Kidney (tissue), 22 donors: ENCODE measurements at places on chromosomes 5 and 9. TPM values are rescaled to one million over a fixed set of nuclear protein-coding genes. Genes with fewer than 3 reads are reported as not detected.
A peak's percentile ranks its signal among the peaks of the same experiment; 100 is the strongest.

The ENTPD8 gene
- total RNA-seq, result 5.2 TPM

The RNF224 gene
- total RNA-seq, result 0.85 TPM

The WNT8A gene
- total RNA-seq, result not detected

The AQP3 gene
- total RNA-seq, result 135 TPM

The INSL6 gene
- 0.47 TPM for total RNA-seq

The ADAMTS16 gene
- total RNA-seq, result 7.5 TPM

The CNTNAP3 gene
- total RNA-seq, result 7.1 TPM

The SNCAIP gene
- total RNA-seq, result 7.8 TPM

The ZNF354B gene
- 18.3 TPM for total RNA-seq

- no peak overlapping the region for H3K4me3 ChIP-seq
- no peak overlapping the region for H3K27ac ChIP-seq
- H3K27me3 ChIP-seq, result no peaks in the 10 kb centered on the region
- no peaks in the 10 kb centered on the region for H3K36me3 ChIP-seq
Measured at GRCh38 chr5:66113160-66113559, 30.9 kb upstream of the SREK1 start.

- no peaks in the 10 kb centered on the region for H3K27me3 ChIP-seq
- no peaks in the 10 kb centered on the region for H3K4me1 ChIP-seq
- no peak overlapping the region for H3K4me3 ChIP-seq
- DNase-seq, result no peak
Measured at GRCh38 chr9:113521693-113522255, 58.2 kb downstream of the RGS3 start.

- DNase-seq, result no peak
- no peak overlapping the region for H3K27ac ChIP-seq
- H3K4me3 ChIP-seq, result no peak overlapping the region
- H3K27me3 ChIP-seq, result no peaks in the 10 kb centered on the region
- H3K4me1 ChIP-seq, result no peaks in the 10 kb centered on the region
- H3K36me3 ChIP-seq, result peaks cover 15% of the 10 kb centered on the region
Measured at GRCh38 chr5:62373382-62373781, 30.3 kb downstream of the DIMT1 start.

DNA sequence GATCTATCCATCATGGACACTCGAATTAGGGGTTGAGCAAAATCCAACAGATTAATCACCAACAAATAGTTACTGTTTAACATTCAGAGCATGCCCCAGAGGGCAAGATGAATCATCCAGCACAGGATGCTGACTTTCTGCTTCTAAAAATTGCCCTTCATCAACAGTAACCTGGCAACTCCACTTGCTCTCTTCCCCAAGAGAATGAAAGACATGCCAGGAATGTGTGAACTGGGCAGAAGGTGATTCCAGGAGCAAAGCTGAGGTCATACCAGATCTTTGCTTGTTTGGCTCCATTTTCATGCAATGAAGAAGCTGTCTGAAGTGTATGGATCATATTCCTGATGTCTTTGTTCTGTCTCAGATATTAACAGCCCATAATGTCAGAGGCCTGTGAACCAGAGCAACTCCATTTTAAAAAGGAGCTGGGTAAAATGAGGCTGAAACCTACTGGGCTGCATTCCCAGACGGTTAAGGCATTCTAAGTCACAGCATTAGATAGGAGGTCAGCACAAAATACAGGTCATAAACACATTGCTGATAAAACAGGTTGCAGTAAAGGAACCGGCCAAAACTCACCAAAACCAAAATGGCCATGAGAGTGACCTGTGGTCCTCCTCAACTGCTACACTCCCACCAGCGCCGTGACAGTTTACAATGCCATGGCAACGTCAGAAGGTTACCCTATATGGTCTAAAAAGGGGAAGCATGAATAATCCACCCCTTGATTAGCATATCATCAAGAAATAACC, 2.5 kb upstream of the ZNF367 start:
- H3K27me3 ChIP-seq, result no peaks in the 10 kb centered on the region
- H3K4me3 ChIP-seq, result no peak overlapping the region
- peaks cover 5% of the 10 kb centered on the region for H3K4me1 ChIP-seq
- peak overlapping the region; percentile 100 for H3K27ac ChIP-seq
- peak; percentile 50 for DNase-seq

DNA sequence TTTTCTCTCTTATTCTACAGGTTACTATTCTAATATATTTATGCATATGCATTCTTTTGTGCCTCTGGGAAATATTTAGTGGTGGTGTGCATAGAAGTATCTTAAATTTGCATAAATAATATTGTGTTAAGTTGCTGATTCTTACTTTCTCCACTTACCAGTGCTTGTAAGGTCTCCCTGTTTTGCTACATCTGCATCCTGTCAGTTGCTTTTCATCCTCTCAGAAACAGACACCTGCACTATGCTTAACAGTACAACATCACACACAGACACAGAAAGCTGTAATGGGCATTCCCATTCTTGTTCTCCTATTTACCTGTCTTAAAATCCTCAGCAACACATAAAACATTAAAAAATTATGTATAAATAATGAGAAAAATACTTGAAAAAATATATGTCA, 713.3 kb upstream of the RGMB start:
- H3K4me3 ChIP-seq, result no peak overlapping the region
- H3K27ac ChIP-seq, result no peak overlapping the region
- H3K27me3 ChIP-seq, result no peaks in the 10 kb centered on the region
- H3K4me1 ChIP-seq, result no peaks in the 10 kb centered on the region

GRCh38 chr5:139961435-139962157, 81.5 kb downstream of the NRG2 start:
- no peak overlapping the region for H3K4me3 ChIP-seq
- H3K27ac ChIP-seq, result no peak overlapping the region
- no peaks in the 10 kb centered on the region for H3K27me3 ChIP-seq
- peak; percentile 48 for DNase-seq
- H3K4me1 ChIP-seq, result no peaks in the 10 kb centered on the region

- no peaks in the 10 kb centered on the region for H3K27me3 ChIP-seq
- H3K36me3 ChIP-seq, result no peaks in the 10 kb centered on the region
- peak; percentile 88 for DNase-seq
- no peak overlapping the region for H3K4me3 ChIP-seq
- H3K4me1 ChIP-seq, result peaks cover 35% of the 10 kb centered on the region
- H3K27ac ChIP-seq, result no peak overlapping the region
Measured at GRCh38 chr5:150637245-150638052, 3.0 kb upstream of the SYNPO start.

GRCh38 chr5:163846512-163846911, 341.1 kb downstream of the MAT2B start:
- no peak for DNase-seq
- H3K4me3 ChIP-seq, result no peak overlapping the region
- H3K4me1 ChIP-seq, result no peaks in the 10 kb centered on the region
- no peaks in the 10 kb centered on the region for H3K36me3 ChIP-seq
- no peak overlapping the region for H3K27ac ChIP-seq

DNA sequence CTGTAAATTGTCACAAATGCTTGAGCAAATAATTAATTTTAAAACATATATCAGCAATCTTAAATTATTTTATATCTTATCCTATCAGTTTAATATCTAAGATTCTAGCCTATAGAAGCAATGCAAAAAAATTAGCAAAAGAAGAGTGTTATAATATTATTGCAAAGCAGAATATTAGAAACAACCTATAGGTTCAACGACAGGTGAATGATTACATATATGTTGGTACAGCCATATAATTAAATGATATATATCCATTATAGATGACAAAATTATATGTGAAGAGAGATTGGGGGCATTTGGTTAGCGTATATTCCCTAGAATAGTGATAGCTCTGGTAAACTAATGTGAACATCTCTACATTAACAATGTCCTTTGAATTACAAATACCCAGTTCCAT, at the start of gene IFNE:
Gene IFNE (minus strand): TSS at position 101 of the 400 bp plus-strand sequence. CDS start 619 bp downstream, outside the sequence.
- no peak for DNase-seq
- H3K4me3 ChIP-seq, result no peak within 1 kb of the TSS
- H3K4me1 ChIP-seq, result no peaks in the 10 kb centered on the region
- H3K27me3 ChIP-seq, result no peaks in the 10 kb centered on the region

GRCh38 chr5:160978944-160979343, 126.9 kb upstream of the ATP10B start:
- no peaks in the 10 kb centered on the region for H3K27me3 ChIP-seq
- H3K4me1 ChIP-seq, result no peaks in the 10 kb centered on the region
- DNase-seq, result no peak
- no peak overlapping the region for H3K27ac ChIP-seq
- no peak overlapping the region for H3K4me3 ChIP-seq
- H3K36me3 ChIP-seq, result no peaks in the 10 kb centered on the region

- no peak for DNase-seq
- H3K27me3 ChIP-seq, result no peaks in the 10 kb centered on the region
- H3K4me3 ChIP-seq, result no peak overlapping the region
- H3K27ac ChIP-seq, result no peak overlapping the region
- no peaks in the 10 kb centered on the region for H3K36me3 ChIP-seq
Measured at GRCh38 chr5:58069846-58070245, 390.0 kb downstream of the PLK2 start.

GRCh38 chr9:30140407-30140806, 2244.0 kb upstream of the ACO1 start:
- H3K27me3 ChIP-seq, result no peaks in the 10 kb centered on the region
- H3K4me3 ChIP-seq, result no peak overlapping the region
- H3K36me3 ChIP-seq, result no peaks in the 10 kb centered on the region
- H3K4me1 ChIP-seq, result no peaks in the 10 kb centered on the region
- no peak overlapping the region for H3K27ac ChIP-seq

DNA sequence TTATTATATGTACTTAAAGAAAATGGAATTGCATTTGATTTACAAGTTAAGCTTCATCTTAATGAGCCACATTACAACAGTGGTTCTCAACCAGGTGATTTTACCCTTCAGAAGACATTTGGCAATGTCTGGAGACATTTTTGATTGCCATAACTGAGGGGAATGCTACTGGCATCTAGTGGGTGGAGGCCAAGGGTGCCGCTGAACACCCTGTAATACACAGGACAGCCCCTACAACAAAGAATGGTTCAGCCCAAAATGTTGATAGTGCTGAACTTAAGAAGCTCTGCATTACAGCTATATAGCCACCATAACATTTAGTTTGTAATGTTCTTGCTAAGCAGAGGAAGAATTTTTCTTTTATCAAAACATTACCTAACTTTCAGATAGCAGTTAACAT, 103.1 kb downstream of the PAM start:
- no peak for DNase-seq
- no peaks in the 10 kb centered on the region for H3K4me1 ChIP-seq
- no peak overlapping the region for H3K27ac ChIP-seq
- H3K36me3 ChIP-seq, result no peaks in the 10 kb centered on the region
- H3K27me3 ChIP-seq, result no peaks in the 10 kb centered on the region

- H3K4me1 ChIP-seq, result no peaks in the 10 kb centered on the region
- no peak overlapping the region for H3K4me3 ChIP-seq
- H3K27me3 ChIP-seq, result peaks cover 71% of the 10 kb centered on the region
Measured at GRCh38 chr9:97855486-97855875, 2.5 kb downstream of the FOXE1 start.

DNA sequence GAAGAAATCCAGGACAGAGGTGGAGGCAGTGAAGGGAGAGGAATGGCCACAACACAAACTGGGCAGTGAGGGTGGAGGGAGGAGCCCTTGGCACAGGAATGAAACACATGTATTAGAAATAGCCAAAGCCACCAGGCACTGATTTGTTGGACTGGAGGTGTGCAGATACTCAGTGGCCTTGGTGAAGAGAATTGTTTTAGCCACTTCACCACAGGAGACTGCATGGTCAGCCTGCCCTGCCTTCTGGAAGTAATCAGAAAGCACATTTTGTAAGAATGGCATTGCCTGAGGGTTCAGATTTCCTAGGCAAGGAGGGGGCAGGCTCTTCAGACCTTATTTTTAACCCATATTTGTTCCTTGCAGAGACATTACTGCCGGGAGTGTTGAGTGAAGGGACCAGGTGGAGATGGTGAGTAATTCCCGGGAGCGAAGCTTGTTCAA, 2.2 kb downstream of the SGCD start:
- no peaks in the 10 kb centered on the region for H3K27me3 ChIP-seq
- H3K4me1 ChIP-seq, result peaks cover 3% of the 10 kb centered on the region
- DNase-seq, result no peak
- H3K36me3 ChIP-seq, result no peaks in the 10 kb centered on the region
- no peak overlapping the region for H3K4me3 ChIP-seq

GRCh38 chr9:97310896-97311295, 3.4 kb downstream of the CCDC180 start:
- no peaks in the 10 kb centered on the region for H3K4me1 ChIP-seq
- H3K27ac ChIP-seq, result no peak overlapping the region
- no peak overlapping the region for H3K4me3 ChIP-seq
- peak; percentile 41 for DNase-seq
- H3K27me3 ChIP-seq, result no peaks in the 10 kb centered on the region

GRCh38 chr5:177507596-177508220, 1.9 kb downstream of the DOK3 start:
- H3K4me3 ChIP-seq, result no peak overlapping the region
- DNase-seq, result no peak

DNA sequence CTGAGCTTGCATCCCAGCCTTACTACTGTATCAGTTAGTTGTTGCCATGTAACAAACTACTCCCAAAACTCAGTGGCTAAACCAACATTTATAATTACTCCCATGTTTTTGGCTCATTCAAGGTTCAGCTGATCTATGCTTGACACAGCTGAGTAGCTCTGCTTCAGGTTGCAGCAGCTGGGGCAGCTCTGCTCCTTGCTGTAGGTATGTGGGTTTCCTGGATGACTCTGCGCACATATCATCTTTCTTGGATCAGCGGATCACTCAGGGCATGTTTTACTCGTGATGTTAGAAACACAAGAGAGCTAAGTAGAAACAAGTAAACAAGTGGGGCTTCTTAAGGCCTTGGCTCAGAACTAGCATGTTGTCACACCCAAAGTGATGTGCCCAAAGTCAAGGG, 15.1 kb downstream of the TEK start:
- peak; percentile 20 for DNase-seq
- H3K27me3 ChIP-seq, result no peaks in the 10 kb centered on the region
- H3K4me3 ChIP-seq, result no peak overlapping the region
- no peak overlapping the region for H3K27ac ChIP-seq
- no peaks in the 10 kb centered on the region for H3K4me1 ChIP-seq
- no peaks in the 10 kb centered on the region for H3K36me3 ChIP-seq

DNA sequence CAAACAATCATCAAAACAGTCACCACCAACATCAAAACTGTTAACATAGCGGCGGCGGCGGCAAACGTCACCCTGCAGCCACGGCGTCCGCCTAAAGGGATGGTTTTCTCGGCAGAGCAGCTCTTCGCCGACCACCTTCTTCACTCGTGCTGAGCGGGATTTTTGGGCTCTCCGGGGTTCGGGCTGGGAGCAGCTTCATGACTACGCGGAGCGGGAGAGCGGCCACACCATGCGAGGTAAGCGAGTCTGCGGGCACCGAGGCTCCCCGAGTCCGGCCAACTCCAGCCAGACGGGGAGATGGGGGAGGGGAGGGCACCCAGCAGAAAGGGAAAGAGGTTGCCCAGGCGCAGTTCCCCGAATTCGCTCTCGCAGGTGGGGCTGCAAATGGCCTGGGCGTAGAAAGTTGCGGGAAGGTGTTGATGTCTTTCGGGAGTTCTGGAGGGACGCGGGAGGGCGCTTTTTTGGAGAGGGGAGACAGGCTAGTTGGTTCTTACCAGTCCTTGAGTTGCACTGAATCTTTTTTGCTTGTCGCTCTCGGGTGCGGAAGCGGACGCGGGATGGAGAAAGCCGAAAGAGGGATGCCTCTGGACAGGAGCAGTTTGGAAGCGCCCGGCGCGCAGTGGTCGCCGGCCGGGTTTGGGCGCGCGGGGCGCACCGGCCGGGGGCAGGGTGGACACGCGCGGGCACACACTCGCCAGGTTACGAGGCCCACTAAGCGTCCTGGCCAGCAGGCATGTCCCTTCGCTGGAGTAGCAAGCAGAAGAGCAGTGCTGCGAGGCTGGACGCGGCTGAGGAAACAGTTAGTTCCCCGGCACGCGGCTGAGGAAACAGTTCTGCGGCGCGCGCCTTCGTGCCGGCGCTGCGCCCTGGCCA, 849 bp downstream of the RORB start:
- no peaks in the 10 kb centered on the region for H3K36me3 ChIP-seq
- no peak overlapping the region for H3K27ac ChIP-seq
- DNase-seq, result peak; percentile 71
